Stimulated activated CD4-positive, alpha-beta T cell treated with anti-CD3 and anti-CD28 coated beads, TNF-alpha, amount 100 ng/mL, for 4 hours (primary cell): ENCODE measurements at places on chromosomes 7 and 10.

- DNase-seq, result no peak
Observed at GRCh38 chr7:121116396-121116795, 127.9 kb downstream of the CPED1 start.

DNA sequence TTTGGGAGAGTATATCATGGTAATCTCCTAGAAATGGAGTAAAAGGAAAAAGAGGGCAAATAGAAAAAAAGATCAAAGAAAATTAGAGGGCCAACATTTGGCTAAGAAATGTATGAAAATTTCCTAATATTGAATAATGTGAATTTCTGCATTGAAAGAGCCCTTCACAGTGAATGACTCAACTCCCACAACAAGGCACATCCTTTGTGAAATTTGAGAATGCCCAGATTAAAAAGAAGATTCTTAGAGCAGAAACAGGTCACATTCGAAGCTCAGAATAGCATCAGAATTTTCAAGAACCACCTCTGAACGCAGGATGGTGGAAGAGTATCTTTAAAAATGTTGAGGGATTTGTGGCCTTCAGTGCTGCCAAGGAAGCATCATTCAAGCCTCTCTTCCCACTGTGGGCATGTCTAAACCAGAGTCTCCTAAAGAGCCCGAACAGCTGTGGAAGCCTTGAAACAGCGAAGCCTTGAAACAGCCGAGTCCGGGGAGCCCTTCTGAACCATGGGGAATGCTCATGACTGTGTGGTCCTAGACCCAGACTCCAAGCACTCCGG lies 43.6 kb downstream of the GUSB start:
- DNase-seq, result no peak

DNA sequence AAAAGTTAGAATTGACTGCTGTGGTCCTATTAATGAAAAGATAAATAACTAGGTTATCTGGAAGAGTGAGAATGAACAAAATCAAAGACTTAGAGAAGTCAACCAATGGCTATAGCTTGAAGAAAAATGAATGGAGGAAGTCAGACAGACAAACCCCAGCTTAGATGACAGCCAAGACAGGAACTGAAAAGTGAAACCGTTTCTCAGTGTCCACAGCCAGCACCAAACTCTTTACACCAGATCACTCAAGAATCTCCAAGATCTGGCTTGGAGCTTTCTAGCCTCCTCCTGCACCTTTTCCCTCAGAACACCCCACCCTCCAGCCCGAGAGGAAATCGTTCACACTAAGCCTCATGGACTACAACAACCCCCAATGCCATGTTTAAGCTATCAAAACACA lies 167.0 kb downstream of the SFMBT2 start:
- no peak for DNase-seq

DNA sequence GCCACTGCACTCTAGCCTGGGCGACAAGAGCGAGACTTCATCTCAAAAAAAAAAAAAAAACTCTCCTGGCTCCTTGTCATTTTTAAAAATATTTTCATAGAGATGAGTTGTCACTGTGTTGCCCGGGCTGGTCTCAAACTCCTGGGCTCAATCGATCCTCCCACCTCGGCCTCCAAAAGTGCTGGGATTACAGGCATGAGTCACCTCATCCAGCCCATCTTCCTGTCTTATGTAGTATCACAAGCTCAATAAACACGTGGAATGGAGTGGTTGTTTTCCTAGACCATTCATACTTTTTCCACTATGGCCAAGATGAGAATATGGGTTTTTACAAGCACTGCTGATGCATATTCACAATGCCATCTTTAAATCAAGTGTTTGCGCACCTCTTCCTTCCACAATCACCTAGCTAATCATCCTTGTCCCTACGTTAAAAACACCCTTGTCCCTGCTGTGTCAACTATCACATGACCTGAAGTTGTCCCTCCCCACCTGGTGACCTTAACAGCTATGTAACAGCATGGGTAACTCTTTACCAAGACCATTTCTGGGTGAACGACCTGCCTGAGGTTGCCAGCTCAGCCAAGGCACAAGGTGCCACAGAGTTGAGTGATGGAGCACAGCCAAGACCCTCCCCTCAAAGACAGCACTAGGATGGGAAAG lies 21.3 kb downstream of the DLG5 start:
- DNase-seq, result no peak

DNA sequence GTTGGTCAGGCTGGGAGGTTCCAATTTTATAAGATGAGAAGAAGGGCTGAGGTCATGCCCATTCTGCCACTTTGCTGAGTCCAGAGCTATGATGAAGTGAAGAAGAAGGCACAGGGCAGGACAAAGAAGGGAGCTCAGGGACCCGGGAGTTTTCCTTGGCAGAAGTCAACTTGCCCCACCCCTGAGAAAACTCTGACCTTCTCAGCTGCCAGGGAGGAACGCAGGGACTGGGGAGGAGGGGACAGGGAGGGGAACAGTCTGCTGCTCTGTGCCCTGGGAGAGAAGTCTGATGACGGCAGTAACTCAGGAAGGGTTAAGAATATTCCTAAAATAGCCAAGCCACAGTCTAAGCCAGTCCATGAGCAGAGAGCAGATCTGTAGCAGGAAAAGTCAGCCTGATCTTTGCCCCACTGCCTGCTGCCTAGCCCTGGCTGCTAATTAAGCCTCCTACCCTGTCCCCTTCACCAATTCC lies 11.7 kb downstream of the ADIRF start:
- no peak for DNase-seq

DNA sequence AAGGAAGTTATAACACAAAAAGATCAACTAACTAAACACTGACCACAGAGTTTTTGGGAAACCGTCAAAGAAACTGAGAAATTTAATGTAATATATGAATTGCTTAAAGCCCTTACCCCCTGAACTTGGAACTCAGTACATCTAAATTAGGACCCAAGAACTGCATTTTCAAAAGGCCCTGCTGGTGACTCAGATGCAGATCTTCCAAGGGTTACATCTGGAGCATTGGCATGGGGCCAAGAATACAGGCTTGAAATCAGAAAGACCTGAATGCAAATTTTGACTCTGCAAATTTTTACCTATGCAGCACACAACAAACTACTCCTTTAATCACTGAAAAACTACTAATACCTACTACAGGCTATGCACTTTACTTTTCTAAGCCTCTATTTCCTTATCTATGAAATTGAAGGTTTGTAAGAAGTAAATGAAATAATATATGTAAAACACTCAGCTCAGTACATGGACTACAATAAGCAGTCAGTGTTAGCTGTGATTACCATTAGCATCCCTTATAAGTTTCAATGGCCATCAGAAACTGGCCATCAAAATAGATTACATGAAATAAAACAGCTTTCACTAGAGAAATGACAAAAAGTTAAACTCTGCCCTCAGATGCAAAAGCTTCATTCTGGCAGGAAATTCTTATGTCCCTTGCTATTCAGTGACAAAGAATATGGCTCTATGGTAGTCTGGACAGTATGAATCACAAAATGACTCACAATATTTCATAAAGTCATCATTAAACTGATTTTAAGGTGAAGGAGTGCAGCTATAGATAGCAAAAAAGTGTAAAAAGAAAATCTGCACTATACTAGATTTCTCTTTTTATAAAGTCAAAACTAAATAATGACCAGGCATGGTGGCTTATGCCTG lies 43.6 kb downstream of the NSUN6 start:
- DNase-seq, result no peak

- DNase-seq, result no peak
Observed at GRCh38 chr7:28069807-28070206, 110.8 kb downstream of the JAZF1 start.

DNA sequence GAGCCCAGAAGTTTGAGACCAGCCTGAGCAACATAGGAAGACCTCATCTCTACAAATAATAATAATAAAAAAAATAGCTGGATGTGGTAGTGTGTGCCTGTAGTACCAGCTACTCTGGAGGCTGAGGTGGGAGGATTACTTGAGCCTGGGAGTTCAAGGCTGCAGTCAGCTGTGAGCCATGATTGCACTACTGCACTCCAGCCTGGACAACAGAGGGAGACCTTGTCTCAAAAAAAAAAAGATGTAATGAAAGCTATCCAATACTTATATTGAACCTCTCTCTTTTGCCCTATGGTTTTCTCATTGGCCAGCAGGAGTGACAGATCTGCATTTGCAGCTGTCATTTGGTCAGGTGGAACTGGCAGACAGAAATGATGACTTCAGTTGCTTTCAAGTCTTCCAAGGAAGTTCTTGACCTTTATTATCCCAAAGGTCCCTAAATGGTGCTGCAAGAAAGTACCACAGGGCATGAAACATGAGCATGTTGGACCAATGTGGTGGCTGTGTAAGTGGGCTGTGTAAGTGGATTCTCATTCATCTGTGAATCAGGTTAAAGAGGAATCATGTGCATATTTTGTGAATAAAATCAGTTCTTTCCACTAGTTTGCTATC lies 99.4 kb downstream of the CALD1 start:
- DNase-seq, result no peak

- DNase-seq, result no peak
Observed at GRCh38 chr7:52838981-52839411, 196.4 kb upstream of the POM121L12 start.

- no peak for DNase-seq
Observed at GRCh38 chr7:17274551-17275245, 23.8 kb upstream of the AHR start.
